ENCODE measurements at places on chromosomes 6 and 20. TPM values are rescaled to one million over a fixed set of nuclear protein-coding genes. Genes with fewer than 3 reads are reported as not detected.

DNA sequence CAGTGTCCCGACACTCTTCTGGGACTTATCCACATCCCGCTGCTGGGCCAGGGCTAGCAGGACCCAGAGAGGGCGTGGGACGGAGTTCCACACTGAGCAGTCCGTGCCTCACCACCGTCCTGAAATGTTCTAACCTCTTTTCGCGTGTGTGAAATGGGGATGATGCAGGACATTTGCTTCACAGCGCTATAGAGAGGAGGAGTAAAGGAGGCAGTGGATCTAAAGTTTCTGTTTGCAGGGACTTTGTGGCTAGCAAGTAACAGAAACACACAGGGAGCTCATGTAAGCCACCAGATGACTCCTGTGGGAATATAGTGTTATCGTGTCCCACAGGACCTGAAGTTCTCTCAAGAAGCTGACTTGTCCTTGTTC lies 634 bp downstream of the ITPA start:
- H3K27ac ChIP-seq = no peak overlapping the region
- H3K27me3 ChIP-seq = no peaks in the 10 kb centered on the region
- peaks cover 3% of the 10 kb centered on the region for H3K36me3 ChIP-seq
- H3K4me1 ChIP-seq = 0 out of 2 replicates have a peak, but pooled peaks cover 10% of the 10 kb centered on the region
- no peak for DNase-seq

The KCNK15 gene
- 4.3 TPM for polyA plus RNA-seq

DNA sequence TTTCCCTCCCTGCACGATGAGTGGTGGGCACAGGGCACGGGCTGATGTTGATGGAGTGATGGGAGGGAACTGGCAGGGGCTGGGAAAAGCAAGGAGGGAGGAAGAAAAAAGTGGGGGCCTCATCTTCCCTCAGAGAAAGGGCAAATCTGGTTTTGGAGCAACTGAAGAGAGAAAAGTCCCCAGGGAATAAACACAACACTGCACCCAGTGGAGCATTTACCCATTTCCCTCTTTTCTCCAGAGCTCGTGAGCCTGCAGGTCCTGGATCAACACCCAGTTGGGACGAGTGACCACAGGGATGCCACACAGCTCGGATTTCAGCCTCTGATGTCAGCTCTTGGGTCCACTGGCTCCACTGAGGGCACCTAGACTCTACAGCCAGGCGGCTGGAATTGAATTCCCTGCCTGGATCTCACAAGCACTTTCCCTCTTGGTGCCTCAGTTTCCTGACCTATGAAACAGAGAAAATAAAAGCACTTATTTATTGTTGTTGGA lies 11.4 kb downstream of the MICA start:
- DNase-seq = no peak
- H3K4me1 ChIP-seq = no peaks in the 10 kb centered on the region
- H3K27ac ChIP-seq = no peak overlapping the region
- no peak overlapping the region for H3K4me3 ChIP-seq
- peaks cover 13% of the 10 kb centered on the region for H3K36me3 ChIP-seq

- no peaks in the 10 kb centered on the region for H3K36me3 ChIP-seq
- no peak overlapping the region for H3K27ac ChIP-seq
- no peaks in the 10 kb centered on the region for H3K27me3 ChIP-seq
- H3K4me1 ChIP-seq = no peaks in the 10 kb centered on the region
- DNase-seq = no peak
Observed at GRCh38 chr20:37688093-37688492, 5.7 kb upstream of the CTNNBL1 start.

Data from GM23338 (cell line).